Activated T-helper 9 cell treated with anti-CD3 and anti-CD28 coated beads, Interleukin-2, amount 50 U/mL, for 16 hours (primary cell): ENCODE measurements at places on chromosomes 6 and 20.

DNA sequence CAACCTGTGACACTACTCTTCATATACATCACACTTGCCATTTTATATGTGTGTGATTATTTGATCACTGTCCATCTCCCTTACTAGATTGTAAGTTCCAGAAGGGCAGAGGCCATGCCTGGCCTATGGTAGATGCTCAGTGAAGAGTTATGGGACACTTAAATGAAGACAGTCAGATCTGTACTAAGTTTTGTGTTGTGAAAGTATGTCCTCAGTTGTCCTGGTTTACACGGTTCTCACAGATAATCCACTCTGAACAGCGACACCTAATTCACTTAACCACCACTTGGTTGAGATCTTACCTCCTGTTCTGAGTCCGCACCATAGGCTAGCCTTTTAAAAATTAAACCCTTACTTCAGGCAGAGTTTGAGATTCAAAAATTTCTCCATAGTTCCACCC is 434.1 kb upstream of the SOX4 start:
- no peak for DNase-seq

- DNase-seq = no peak
Measured at GRCh38 chr6:42989923-42990322, 5.6 kb downstream of the PPP2R5D start.

- DNase-seq = no peak
Measured at GRCh38 chr6:145345094-145345493, 390.2 kb downstream of the EPM2A start.

DNA sequence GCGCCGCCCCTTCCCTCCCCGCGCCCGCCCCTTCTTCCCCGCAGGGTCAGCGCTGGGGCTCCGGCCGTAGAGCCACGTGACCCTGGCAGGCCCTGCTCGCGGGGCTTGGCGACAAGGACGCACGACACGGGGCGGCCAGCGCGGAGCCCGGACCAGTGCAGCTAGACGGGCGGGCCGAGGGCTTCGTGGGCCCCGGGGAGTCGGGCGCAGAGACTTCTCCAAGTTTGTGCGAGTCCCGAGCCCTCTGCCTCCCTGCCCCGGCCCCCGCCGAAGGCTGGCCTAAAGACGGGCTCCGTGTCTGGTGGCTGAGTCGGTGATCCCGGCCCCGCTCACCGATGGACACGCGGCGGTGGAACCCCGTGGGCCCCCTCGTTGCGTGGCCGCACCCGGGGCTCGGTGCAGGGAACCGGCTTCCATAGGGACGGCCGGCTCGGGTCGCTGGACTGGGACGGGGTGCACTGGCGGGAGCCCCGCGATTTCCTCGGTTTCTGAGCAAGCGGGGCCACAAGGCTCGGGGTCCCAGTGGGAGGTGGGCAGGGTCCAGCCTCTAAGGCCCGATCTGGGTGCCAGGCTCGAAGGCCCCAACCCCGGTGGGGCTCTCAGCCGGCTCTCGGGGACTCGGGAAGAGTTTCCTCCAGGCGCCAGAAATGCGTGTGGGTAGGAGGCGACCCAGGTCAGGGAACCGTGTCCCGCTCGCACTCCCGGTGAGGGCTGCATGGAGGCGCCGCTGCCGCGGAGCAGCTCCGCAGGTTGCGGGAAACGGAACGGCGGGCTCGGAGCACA is 452 bp upstream of the GATA5 start:
- DNase-seq = no peak

DNA sequence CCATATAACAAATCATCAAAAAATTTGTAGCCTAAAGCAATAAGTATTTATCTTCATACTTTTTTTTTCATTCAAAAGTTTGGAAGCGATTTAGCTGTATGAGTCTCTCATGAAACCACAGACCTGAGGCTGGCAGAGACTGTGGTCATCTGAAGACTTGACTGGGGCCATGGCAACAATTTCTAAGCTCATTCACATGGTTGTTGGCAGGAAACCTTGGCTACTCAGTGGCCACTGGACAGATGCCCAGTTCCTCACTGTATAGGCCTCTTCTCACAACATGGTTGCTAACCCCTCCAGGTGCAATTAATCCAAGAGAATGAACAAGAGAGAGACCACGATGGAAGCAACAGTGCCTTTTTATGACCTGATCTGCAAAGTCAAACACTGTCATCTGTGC is 235.9 kb downstream of the BTBD3 start:
- no peak for DNase-seq

GRCh38 chr20:58938541-58938940 is 42.5 kb upstream of the NELFCD start:
- no peak for DNase-seq

DNA sequence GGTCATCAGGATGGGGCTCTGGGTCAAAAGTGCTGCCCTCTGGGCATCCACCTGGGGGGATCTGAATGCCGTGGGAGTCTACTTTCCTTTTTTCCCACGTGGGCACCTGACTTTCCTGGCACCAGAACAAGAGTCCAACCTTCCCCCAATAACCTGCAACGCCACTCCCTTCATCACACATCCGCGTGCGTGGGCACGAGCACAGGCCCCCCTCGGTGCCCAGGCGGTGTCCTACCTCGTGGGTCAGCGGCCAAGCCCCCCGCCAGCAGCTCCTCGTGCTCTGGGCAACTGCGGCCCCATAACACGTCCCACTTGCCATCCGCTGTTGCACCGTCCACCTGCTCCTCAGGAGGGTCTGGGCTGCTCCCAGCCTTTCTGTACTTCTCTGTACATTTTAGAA is 87.0 kb downstream of the YTHDF1 start:
- DNase-seq = no peak

DNA sequence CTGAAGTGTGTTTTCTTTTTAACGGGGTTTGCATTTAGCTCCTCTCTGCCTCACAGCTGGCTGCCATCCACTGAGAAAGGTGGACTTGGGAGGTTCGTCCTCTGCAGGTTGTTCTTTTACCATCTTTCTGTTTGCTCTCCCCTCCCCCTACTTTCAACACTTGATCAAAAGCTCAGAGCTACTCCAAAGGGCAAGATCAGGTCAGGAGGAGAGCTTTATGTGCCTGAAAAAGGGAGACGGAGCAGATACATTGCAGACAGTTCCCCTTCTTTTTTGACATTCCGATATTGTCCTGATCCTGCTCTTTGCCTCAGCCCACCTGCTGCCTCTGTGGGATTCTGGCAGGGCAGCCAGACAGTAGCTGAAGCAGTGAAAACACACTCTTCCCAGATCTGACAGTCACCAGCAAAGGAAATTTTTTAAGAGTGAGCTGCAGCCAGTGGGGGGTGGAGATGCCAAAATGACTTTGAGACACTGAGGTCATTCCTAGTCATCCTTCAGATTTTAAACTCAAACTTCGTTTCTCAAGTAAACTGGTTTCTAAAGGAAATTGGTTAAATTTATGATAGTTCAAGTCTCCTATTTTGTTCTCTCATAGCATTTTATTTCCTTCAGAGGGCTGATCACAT is 26.5 kb downstream of the SMLR1 start:
- no peak for DNase-seq

- no peak for DNase-seq
Measured at GRCh38 chr20:1319051-1319450, 9.9 kb downstream of the SDCBP2 start.

- DNase-seq = no peak
Measured at GRCh38 chr6:128803911-128804310, 79.0 kb upstream of the LAMA2 start.

DNA sequence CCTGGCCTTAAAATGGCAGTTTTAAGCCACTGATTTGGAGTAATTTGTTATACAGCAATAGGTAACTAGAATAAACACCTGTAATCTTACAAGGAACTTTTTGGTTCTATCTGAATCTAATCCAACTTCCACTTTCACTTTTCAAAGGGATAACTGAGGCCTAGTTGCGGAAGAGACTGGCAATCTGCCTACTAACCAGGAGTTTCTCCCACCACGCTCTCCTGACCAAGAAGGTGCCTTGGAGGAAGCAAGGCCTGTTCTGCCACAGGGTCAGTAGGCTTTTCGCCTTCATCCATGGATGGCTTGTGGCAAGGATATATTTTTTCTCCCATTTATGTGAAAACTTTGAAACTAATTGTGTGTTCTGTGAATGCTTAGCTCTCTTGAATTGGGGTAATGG is 12.9 kb upstream of the MYBL2 start:
- DNase-seq = no peak

DNA sequence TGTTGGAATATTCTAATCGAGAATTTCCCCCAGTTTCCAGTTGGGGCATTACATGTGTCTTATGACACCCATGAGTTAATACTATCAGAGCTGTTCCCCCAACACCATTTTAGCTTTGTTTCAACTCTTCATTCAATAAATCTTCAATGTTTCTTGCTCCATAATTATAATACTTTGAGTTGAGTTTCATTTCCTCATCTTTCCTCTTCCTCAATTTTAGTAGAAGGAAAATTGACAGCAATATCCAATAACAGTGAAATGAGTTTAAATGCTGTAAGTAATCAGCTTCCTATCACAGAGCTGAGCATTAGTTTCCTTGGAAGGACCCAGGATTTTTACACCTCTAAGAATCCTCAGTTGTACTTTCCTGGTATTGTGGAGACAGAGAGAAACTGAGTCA is 1.0 kb upstream of the STMND1 start:
- no peak for DNase-seq

- DNase-seq = no peak
Measured at GRCh38 chr6:97978855-97979271, 695.8 kb upstream of the MMS22L start.
